ENCODE measurements at places on chromosomes 6 and 20.

- DNase-seq: peak; percentile 38
Observed at GRCh38 chr6:16236631-16237199, 1.7 kb upstream of the GMPR start.

- peak; percentile 30 for DNase-seq
Observed at GRCh38 chr20:32391003-32391402, 32.9 kb downstream of the ASXL1 start.

DNA sequence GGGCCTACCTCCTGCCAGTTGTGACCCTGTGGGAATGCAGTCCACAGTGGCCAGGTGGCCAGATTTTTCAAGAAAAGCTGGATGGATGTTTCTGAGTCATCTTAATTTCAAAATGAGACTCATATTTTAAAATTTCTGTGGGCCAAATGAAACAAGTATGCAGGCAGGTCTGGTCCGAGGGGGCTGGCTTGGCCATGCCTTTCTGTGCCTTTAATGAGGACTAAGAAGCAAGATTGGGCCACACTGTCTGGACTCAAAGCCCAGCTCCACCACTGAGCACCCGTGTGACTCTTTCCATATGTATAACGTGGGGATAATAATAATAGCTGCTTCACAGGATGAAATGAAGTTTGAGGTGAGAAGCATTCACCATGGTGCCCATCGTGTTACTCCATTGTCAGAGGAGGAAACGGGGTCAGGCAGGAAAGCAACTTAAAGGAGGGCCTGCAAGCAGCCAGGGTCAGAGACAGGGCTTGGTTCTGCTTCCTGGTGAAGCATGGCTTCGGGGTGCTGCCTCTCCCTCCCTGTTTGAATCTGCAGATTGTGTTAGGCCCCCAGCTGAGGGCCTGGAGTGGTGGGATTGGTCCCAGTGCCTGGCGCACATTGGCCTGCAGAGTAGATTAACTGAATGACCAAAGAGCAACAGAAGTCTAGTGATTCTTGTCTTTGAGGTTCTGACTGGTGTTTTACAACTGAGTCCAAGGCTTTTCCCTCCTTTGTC, 3.8 kb downstream of the SOX12 start:
- DNase-seq: no peak

DNA sequence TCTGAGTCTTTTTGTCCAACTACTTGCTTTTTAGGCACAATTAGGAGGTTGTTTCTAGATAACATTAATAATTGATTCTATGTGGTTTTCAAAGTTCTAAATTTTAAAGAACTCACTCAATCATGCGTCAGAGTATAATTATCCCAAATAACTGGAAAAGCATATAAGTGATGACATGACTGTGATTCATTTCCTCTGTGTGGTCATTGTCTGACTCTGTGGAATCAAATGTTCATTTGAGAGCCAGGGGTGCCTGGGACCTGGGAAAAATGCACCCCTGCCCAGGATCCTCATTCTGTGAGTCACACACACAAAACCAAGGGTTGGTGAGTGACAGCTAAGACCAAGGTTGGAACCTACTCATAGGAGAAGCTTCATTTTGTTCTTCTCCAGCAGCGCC, 127.1 kb upstream of the MLIP start:
- DNase-seq: peak; percentile 98

GRCh38 chr6:82183642-82184282, 63.8 kb downstream of the IBTK start:
- DNase-seq: peak; percentile 9

DNA sequence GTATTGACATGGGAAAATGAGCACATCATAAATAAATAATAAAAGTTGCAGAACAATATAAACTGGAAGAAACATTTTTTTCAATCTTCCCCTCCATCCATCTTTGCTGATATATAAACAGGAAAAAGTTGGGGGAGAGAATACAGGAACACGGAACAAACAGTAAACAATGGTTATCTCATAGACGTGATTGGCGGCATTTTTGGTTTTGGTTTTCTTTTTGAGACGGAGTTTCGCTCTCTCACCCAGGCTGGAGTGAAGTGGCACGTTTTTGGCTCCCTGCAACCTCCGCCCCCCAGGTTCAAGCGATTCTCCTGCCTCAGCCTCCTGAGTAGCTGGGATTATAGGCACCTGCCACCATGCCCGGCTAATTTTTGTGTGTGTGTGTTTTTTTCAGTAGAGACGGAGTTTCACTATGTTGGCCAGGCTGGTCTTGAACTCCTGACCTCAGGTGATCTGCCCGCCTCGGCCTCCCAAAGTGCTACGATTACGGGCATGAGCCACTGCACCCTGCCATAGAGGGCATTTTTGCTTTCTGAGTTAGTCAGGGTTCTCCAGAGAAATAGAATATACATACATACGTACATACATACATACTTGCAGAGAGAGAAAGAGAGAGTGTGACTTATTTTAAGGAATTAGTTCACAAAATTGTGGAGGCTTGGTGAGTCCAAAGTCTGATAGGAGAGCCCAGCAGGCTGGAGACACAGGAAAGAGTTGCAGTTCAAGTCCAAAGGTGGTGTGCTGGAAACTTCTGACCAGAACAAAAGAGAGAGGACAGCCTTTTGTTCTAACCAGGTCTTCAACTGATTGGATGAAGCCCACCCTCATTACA, 22.6 kb downstream of the GNL1 start:
- DNase-seq: no peak

- peak; percentile 86 for DNase-seq
Observed at GRCh38 chr20:46954490-46955038, 59.9 kb downstream of the EYA2 start.

DNA sequence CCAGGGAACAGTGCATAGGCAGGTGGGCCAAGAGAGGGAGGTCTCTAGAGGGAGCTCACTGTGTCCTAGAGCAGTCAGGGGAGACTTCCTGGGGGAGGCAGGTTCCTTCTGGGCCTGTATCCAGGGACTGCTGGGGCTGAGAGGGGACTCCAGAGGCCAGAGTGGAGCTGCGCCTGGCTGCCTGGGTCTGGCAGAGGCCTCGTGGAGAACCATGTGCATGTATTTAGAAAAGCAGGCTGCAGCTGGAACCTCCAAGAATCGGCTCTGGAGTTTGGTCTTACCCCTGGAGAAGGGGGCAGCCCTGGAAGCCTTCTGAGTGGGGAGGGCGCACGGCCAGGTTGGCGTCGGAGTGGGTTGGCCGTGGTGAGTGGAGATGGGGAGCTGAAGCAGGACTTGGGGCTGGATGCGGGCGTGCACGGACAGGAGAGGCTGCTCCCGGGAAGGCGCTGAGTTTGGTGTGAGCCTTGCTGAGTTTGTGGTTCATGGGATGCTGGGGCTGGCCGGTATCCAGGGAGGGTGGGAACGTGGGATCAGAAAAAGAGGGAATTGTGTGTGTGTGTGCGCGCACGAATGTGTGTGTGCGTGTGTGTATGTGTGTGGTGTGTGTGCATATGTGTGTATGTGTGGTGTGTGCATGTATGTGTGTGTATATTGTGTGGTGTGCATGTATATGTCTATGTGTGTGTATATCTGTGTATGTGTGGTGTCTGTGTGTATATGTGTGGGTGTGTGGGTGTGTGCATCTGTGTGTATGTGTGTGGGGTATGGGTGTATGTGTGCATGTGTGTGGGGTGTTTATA, 10.8 kb downstream of the VSTM2L start:
- no peak for DNase-seq

- DNase-seq: peak; percentile 50
Observed at GRCh38 chr6:5746053-5746758, 260.5 kb downstream of the NRN1 start.

GRCh38 chr6:72959821-72960220, 265.5 kb downstream of the KHDC1L start:
- DNase-seq: no peak

DNA sequence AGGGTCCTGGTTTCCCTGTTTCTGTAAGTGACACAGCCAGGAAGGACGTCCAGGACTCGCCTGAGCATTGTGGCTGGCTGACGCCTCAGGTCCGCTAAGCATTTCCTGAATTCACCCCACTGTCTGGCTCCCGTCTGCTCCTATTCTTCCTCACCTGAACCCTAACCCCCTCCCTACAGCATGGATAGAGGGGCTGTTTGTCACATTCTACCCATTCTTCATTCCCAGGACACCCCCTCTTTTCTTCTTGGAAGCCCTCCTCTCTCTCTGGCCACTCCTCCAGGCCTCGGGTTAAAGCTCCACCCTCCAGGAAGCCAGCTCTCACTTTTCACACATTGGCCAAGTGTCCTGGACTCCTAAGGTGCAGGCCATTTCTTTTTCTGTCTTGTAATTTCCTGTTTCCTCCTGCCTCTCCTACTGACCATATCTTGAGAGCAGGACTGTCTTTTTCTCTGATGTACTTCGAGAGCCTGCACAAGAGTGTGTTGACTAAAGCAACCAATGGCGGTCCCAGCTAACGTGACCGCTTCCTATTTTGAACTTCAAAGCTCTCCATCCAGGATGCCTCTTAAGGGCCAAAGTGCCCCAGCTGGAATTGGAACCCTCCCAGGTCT, 24.2 kb upstream of the MYMX start:
- DNase-seq: no peak

DNA sequence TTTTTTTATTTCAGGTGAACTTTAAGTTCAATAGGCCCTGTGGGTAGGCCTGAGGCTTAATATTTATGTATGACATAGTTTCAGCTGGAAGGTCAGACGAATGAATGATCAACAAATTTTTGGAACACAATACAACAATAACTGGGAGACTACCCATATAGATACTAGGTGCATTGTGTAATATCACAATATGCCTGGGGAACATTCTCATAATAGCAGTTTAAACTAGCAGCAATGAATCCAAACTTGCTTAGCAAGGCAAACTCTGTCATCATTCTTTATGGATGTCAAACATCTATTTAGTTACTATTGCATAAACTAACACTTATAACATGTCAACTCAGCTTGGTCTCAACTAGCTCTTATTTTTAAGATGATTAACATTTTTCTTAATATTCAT, 49.3 kb downstream of the ELOVL4 start:
- DNase-seq: no peak

DNA sequence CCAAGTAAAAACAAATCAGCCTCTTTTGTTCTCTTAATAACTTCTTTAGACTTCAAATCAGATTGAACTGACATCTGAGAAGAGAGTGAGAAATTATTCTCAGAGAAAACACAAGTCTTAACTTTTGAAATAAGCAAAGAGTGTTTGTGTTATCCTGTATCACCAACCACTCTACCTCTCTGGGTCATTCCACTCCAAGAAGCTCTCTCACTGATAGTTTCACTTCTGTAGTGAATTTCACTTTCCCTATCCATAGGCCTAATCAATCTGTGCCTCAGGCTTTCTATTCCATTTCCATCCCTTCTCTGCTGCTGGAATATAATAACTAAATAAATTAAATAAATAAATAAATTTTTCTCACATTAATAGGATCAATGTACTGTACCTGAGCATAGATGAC, 235.0 kb downstream of the HTR1B start:
- no peak for DNase-seq

- peak; percentile 6 for DNase-seq
Observed at GRCh38 chr6:9761220-9761619, 653.7 kb downstream of the TFAP2A start.

DNA sequence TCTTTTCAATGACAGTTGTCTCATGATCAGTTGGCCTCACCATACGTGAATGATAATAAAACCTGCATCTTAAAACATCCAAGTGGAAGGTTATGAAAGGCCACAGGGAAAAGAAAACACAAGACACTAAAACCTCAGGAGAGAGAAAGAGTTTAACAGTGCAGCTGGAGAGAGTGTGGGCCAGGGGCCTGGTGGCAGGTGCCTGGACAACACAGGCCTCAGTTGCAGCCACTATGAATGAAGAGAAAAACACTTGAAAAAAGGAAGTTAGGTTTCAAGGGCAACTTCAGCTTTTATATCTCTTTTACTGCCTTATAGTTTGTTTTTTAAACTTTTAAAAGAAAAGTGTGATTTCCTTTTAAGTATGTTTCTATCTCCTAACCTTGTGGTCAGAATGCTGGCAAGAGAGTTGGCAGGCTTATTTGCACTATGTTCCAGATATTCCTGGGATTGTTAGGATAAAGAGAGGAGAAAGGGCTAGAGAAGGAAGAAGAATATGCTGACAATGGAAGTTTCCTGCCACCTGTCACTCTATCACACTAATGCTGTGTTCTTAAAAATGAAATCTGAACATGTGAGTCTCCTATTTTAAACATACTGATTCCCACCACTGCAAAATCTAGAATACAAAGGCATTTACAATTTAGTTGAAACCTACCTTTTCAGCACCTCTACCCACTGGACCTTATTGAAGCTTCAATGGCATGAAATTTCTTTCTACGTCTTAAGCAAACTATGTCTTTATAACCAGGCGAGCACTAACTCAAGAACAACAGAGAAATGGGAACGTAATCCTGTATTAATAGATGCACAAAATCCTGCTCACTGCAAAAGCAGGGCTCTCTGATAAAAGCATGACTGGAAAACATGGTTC, 222.4 kb downstream of the CD83 start:
- no peak for DNase-seq

DNA sequence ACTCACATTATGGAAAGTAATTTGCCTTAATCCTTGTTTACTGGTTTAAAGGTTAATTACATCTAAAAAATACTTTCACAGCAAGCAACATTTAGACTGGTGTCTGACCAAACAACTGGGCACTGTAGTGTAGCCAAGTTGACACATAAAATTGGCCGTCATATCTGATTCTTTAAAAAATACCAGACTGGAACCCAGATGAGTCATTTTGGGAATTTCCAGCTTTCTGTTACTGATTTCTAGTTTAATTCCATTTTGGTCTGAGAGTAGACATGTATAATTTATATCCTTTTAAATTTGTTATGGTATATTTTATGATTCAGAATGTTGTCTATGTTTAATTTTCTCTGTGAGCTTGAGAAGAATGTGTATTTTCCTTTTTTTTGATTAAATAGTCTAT, 44.1 kb downstream of the SCP2D1 start:
- DNase-seq: peak; percentile 45

DNA sequence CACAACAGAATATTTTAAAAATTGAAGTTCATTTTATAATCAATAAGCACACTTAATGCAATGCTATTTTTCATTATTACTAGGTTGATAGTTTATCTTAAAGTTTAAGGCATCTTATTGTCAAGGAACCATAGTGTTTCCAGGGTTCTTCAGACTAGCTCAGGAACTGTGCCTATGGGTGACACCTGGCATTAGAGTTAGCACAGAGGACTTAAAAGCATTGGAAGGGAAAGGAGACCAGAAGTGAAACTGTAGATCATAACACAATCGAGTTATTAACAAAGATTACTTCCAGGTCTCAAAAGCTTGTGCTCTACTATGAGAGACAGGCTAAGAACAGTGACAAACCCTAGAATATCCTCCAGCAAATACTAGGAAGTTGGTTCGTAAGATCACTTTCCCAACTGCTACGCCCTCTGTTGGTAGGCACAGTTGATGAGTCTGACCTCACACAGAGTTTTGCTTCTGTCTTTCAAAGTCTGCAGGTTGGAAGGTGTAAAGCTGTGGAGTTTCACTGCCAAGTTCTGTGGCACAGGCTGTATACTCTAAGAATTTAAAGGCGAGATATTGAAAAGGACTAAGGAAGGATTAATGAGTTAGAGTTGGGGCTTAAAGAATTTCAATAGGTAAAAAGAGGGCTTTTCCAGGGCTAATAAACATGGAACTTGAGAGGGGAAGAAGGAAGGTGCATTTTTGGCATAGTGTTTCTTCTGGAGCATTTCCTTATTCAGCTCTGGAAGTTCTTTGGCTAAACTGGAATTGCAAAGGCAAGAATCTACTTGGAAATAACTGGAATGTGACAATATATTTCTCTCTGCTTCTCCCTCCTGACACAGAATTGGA, 531.3 kb upstream of the JAG1 start:
- peak; percentile 84 for DNase-seq
